ENCODE measurements at places on chromosomes 2 and 18. TPM values are rescaled to one million over a fixed set of nuclear protein-coding genes. Genes with fewer than 3 reads are reported as not detected.

GRCh38 chr2:3189076-3189591 lies 188.5 kb downstream of the EIPR1 start:
- no peak overlapping the region for H3K4me3 ChIP-seq
- no peaks in the 10 kb centered on the region for H3K27me3 ChIP-seq
- no peak overlapping the region for H3K27ac ChIP-seq
- peaks cover 4% of the 10 kb centered on the region for H3K4me1 ChIP-seq
- DNase-seq, result no peak

DNA sequence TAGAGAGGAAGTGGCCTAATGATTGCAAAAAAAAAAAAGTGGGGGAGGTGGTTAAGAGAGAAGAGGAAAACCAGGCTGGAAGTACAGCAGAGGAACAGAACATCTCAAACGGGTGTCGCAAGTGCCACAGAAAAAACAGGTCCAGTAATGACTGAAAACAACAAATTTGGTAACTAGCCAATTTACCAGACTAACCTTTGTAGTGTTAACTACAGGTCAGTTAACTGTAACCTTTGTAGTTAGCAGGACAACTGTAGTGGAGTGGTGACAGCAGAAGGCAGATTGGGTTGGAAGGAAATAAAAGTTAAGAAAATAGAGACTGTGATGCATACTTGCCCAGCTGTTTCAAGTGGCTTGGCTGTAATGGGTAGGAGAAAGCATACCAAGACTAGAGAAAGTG lies 91.4 kb upstream of the CHST9 start:
- H3K27me3 ChIP-seq, result no peaks in the 10 kb centered on the region
- no peaks in the 10 kb centered on the region for H3K36me3 ChIP-seq
- no peaks in the 10 kb centered on the region for H3K4me1 ChIP-seq
- no peak for DNase-seq

- DNase-seq, result no peak
- no peaks in the 10 kb centered on the region for H3K27me3 ChIP-seq
- H3K36me3 ChIP-seq, result no peaks in the 10 kb centered on the region
- no peaks in the 10 kb centered on the region for H3K4me1 ChIP-seq
Observed at GRCh38 chr2:149213764-149214493, 116.5 kb upstream of the LYPD6 start.

NRBP1 gene
- total RNA-seq, result 105 TPM

LRATD1 gene
- 0.82 TPM for total RNA-seq

HAAO gene
- total RNA-seq, result 4.9 TPM

SLC40A1 gene
- total RNA-seq, result 21.5 TPM
